Aorta (tissue), 5 donors: ENCODE measurements at places on chromosomes 6 and 20. TPM values are rescaled to one million over a fixed set of nuclear protein-coding genes. Genes with fewer than 3 reads are reported as not detected.

DNA sequence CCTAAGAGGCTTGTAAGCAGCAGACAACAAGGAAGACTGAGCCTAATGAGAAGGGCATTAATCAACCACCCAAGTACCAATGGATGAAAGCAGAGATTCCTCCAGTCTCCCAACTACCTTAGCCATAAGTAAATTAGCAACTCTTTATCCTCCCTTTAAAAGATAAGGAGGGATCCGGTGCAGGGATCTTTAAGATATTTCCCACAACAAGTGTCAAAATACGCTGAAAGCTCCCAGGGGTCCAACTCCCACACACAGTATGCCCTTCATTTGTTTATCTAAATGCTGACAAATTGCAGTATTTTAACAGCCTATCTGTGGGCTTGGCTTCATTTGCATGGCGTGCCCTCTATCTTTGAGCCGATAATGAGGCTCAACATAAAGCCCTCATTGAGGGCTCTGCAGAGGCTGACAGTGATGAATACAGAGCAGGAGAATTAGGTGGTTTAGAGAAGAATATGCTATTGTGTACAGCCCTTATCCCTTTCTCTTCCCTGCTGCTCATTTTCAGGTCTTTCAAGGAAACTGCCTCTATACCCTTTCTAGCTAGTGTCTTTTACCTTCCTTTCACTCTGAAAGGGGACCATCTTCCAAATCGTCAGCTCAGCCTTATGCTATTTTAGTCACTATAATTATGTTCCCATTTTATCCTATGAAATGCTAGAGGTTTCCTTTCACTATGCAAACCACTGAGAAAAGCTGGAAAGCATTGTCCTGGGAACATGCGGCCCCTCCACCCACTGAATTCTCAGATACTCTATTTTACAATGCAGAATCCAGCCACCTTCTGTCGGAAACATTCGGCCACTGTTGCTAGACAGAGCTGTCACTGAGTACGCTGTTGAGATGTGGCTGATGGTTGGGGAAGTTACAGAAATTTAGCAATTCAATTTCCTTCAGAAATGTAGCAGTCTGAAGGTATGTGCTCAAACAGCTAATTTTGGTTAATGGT, 575.2 kb upstream of the JAG1 start:
- no peak for DNase-seq

ADTRP gene
- polyA plus RNA-seq = 0.82 TPM

DNA sequence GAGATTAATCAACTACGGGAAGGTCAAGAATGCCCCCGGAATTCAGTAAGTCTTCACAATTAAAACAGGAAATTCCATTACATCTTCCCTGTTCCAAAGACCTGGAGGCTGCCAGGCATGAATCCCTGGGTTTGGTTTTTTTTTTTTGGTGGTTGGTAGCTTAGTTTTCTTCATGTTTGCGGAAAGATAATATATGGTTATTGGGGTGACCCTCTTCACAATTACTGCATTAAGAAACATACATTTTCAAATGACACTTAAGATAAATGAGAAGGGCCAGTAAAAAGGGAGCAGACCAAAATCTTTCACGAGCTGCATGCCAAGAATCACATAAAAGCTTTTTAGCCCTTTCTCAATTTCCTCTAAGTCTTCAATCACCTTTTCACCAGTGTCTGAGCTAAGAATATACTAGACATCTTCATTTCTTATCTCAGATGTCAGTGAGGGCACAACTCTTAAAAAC, 64.0 kb downstream of the KIF13A start:
- DNase-seq = no peak

CASP8AP2 gene
- polyA plus RNA-seq = 7.1 TPM

DNA sequence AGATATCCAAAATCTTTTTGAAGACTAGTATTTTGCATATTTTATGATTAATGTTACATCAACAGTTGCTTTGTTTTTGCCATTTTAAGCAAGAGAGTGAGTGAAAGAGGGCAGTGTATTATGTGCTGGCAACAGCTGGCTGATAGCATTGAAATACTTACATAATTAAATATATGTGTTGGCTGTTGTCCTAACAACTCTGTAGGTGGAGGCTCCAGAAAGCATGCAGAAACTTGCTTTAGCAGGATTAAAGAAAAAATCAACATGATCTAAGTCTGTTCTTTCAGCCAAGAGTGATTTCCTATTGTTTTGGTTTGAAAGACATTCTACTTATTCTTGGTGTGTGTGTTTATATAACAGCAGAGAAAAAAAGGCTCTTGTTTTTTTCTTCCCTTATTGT, 127.5 kb downstream of the CDKAL1 start:
- DNase-seq = no peak

GRCh38 chr6:56729719-56730118, 87.0 kb upstream of the DST start:
- DNase-seq = no peak

ZBTB9 gene
- polyA plus RNA-seq = 1.4 TPM

SSTR4 gene
- not detected for polyA plus RNA-seq

GRCh38 chr6:4280707-4281106, 145.3 kb upstream of the ECI2 start:
- DNase-seq = no peak

DNA sequence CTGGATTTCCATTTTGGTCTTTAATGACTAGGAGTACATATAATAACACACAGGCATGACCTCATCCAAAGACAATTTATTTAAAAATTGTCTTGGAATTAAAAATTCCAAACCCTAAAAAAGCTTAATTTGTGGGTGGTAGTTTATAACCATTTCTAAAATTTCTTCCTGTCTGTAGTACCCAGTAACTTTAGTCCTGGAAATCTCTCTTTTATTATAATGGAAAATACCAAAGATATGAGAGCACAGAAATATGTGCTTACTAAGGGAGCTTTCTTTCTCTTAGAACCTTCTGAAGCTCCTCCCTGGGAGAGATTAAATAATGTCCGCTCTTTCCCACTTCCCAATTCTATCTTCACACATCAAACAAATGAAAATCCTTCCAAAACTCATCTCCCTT, 70.5 kb upstream of the PRL start:
- DNase-seq = no peak

ILRUN gene
- 46.7 TPM for polyA plus RNA-seq

DNA sequence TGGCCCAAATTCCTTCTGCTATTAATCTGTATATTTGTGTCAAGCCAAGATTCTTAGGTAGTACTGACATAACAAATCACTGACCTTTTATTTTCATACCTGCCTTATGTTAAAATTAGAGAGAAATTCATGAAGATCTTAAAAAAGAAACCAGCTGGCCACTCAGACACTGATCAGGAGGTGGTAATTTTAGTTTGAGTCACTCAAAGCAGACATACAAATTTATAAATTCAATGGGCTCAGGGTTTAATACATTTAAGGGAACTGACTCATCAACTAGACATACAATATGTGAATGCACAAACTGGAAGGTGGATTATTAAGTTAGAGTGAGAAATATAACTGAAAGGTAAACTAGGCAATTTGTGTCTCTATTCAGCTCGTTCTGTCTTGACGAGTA, 711.9 kb upstream of the EYS start:
- no peak for DNase-seq

DNA sequence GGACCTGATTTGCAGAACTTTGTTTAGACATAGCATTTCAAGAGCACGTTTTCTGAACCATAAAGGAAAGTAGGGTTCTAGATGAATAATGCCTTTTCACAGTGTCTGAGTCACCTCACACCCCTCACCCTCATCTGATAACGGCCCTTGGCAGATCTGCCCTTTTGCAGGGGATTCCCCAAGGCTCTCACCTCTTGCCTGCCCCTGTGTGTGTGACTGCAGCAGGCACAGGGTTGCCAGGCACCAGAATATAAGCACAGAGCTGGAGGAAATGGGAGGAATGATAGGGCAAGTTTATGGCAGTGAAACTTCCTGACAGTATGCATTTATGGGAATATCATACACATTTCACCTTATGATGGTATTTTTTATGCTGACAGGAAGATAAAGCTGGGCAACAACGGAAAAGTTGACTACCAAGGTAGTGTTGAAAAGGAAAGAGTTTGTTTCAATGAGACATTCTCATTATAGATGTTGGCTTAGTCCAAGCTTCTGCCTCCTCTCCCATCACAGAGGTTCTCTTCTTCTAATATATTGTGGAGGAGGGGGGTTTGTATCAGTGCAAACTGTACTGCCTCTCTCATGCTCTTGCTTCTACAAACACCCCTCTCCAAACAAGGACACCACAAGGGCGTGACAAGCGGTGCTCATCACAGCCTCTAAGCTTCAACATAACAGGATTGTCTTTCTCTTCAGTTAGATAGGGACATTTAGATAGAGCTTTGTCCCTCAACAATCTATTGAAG, 101.5 kb upstream of the BACH2 start:
- no peak for DNase-seq

FOXS1 gene
- 76.4 TPM for polyA plus RNA-seq

DNA sequence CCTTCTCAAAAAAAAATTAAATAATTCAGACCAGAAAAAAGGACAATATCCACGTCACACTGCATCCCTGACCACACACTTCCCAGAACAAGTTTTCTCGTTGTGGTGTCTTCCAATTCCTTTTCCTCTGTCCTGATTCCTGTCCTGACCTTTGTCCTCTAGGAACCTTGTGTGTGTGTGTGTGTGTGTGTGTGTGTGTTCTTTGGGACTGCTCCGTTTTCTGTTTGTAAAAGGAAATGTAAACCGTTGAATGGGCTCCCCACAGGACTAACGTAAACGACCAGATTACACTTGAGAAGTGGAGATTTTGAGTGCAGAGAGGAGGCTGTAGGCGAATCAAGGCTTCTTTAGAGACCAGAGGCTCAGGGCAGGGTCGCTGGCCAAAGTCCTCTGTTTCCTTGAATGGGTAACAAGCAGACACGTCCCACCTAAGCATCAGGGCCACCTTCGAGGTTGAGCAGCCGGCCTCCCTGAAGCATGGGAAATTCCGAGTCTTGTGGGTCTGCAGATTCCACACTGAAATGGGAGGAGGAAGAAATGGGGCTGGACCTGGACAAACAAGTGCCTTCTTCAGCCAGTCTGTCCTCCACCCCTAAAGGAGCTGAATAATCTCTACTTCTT, 7.3 kb downstream of the ZBTB46 start:
- no peak for DNase-seq

- DNase-seq = no peak
Measured at GRCh38 chr20:25369529-25369928, 21.1 kb downstream of the ABHD12 start.

SLC32A1 gene
- polyA plus RNA-seq = not detected

- no peak for DNase-seq
Measured at GRCh38 chr6:106637051-106637716, 7.8 kb downstream of the QRSL1 start.

- DNase-seq = no peak
Measured at GRCh38 chr6:10460096-10460495, 45.2 kb upstream of the TFAP2A start.

SLPI gene
- 24.4 TPM for polyA plus RNA-seq

CSNK2B gene
- polyA plus RNA-seq = 191 TPM

DNA sequence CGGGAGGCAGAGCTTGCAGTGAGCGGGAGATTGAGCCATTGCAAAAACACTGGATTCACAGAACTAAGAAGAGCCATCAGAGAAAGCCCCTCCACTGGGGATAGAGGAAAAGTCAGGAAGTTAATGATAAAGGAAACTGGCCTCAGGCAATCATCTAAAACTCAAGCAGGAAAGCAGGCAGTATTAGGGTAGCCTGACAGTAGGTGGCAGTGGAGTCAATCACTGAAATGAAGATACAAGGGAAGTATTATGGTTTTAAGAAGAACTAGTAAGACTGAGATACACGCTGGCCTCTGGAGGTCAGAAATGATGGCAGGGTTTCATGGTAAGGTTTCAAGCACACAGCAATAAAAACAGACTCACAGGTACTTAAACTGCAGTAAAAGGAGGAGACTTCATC, 578.3 kb downstream of the HACE1 start:
- no peak for DNase-seq

APMAP gene
- 23.4 TPM for polyA plus RNA-seq

- DNase-seq = no peak
Measured at GRCh38 chr20:54179946-54180345, 6.2 kb upstream of the CYP24A1 start.

DNA sequence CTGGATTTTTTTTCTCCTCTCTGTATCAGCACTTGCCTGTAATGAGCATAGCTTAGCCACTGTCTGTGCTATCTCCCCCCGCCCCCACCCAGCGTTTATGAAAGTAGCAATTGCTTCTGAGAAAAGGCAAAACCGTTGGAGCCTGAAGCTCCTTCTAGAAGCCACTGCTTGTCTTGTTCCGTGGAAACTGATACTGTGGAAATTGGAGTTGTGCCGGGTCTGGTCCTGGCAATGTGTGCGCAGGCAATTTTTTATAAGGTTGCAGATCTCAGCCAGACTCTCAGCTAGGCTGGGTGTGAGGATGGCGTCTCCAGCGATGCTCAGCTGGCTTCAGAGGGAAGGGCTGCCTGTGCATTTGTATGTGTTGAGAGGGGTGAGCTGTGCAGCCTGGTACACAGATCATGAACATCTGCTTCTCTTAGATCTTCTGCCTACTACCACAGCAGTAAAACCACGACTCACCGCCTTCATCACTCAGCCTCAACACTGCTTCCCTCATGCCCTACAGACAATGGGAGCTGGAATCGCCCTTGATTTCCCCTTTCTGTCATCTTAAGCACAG, 72.4 kb upstream of the GTSF1L start:
- DNase-seq = no peak

DNA sequence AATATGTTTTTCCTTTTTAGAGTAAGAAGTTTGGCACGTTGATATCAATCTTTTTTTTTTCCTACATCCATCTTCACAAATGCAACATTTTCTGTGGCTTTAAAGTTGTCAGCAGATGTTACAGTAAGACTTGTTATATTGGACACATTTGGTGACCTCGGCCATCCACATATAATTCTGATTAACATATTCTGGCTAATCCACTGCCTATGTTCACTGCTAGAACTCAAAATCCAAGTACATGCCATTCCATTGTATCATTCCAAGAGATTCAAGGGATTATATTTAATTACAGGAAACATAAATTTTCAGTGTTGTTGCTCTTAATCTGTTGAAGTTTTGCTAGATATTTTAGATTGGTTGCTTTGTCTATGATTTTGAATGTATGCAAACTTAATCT, 367.6 kb downstream of the TENT5A start:
- no peak for DNase-seq

- no peak for DNase-seq
Measured at GRCh38 chr6:21800330-21800729, 206.8 kb downstream of the SOX4 start.

DNA sequence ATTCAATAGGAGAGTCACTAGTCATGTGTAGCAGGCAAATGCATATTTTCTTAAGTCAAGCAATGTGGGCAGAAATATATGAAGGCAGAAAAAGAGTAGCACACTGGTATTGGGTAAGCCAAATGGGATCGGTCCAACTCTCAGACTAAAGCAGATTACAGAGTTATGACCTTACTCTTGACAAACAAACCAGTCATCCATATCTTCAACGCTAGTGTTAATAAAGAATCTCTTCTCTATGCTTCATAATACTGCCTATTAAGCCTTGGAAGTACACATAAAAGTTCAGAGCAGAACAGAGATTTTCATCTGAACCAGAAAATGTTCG, 320.2 kb upstream of the JARID2 start:
- DNase-seq = no peak

FHL5 gene
- polyA plus RNA-seq = 37.6 TPM

GRCh38 chr6:141607956-141608355, 524.8 kb upstream of the GJE1 start:
- no peak for DNase-seq

NNAT gene
- not detected for polyA plus RNA-seq

GRCh38 chr6:167306401-167306998, 15.4 kb downstream of the UNC93A start:
- no peak for DNase-seq

GRCh38 chr20:58898629-58899408, 46.3 kb downstream of the GNAS start:
- DNase-seq = no peak
